ENCODE measurements at places on chromosomes 2 and 18. TPM values are rescaled to one million over a fixed set of nuclear protein-coding genes. Genes with fewer than 3 reads are reported as not detected.

IL1F10 gene
- total RNA-seq, result not detected

GRCh38 chr2:80329491-80329890, 24.9 kb upstream of the LRRTM1 start:
- peaks cover 2% of the 10 kb centered on the region for H3K27me3 ChIP-seq
- DNase-seq, result no peak
- no peak overlapping the region for H3K27ac ChIP-seq

ORC2 gene
- total RNA-seq, result 40.3 TPM

- DNase-seq, result no peak
- peaks cover 26% of the 10 kb centered on the region for H3K27me3 ChIP-seq
- H3K27ac ChIP-seq, result no peak overlapping the region
Measured at GRCh38 chr2:136510244-136510643, 255.1 kb upstream of the THSD7B start.

DNA sequence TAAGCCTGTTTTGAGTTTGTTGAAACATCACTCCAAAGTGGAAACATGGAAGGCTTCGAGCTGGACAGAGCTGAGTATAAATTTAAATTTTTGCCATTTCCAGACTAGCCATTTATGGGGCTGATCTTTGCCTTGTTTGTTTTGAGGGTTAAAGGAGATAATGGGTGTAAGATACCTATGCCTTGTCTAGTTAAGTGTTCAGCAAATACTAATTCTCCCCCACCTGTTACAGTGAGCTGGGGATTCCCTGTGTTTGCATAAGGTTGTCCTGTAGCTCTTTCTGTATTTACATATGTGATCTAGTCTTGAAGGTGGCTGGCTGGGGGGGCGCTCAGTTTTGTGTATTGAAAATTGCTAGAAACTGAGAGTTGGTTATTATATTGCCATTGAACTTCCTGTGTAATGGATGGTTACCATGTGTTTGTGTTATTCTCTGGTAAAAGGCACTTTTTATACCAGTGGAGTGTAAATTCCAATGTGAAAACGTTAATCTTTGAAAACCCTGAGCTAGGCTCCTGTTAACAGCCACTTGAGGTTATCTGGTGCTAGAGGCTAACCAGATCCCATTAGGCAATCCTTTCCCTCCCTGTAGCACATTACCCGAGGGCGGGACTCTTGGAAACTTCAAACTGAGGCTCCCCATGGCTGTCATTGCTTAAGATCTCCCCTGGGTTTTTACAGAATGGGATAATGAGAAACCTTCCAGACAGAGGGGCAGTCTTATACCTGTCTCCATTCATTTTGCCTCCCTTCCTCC, 26.7 kb downstream of the TANC1 start:
- no peak overlapping the region for H3K27ac ChIP-seq
- H3K4me3 ChIP-seq, result no peak overlapping the region
- H3K27me3 ChIP-seq, result no peaks in the 10 kb centered on the region

GRCh38 chr2:224357098-224357901, 44.6 kb downstream of the FAM124B start:
- no peaks in the 10 kb centered on the region for H3K27me3 ChIP-seq
- H3K4me3 ChIP-seq, result no peak overlapping the region
- no peaks in the 10 kb centered on the region for H3K4me1 ChIP-seq
- no peak overlapping the region for H3K27ac ChIP-seq

GCG gene
- total RNA-seq, result 0.27 TPM

- no peak for DNase-seq
- peaks cover 2% of the 10 kb centered on the region for H3K27me3 ChIP-seq
- H3K36me3 ChIP-seq, result no peaks in the 10 kb centered on the region
- H3K4me3 ChIP-seq, result no peak overlapping the region
Measured at GRCh38 chr2:160076241-160076640, 13.8 kb upstream of the PLA2R1 start.

DNA sequence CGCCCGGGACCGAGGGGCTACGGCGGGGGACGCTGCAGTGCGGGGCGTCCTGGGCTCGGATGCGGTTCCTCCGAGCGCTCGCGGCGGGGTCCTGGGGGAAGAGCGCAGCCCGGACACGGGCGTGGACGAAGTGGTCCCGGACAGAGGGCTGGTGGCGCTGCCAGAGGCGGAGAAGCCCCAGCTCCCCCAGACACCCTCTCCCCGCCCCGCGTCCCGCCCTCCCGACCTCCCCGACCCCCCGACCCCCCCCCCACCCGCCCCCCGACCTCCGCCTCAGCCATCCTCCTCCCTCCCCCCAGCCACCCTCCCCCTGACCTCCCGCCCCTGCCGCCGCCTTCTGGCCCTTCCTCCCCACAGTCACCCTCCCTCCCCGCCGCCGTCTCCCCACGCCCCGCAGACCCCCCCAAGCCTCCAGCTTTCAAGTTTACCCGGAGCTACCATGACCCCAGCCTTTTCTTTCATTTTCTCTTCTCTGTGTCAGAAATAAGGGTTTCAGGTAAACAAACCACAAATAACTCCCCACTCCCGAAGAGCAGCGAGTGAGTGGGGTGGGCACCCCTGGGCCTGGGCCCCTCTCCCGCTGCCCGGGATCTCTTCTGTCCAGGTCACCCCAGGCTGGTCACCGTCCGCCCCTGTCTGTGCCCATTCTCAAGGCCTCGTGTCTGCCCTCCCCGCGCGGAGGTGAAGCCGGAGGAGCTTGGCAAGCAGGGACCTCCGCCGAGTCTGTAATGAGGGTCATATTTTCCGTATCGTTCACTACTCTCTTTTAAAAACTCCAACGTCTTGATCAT, 5.1 kb downstream of the NFATC1 start:
- H3K4me1 ChIP-seq, result peaks cover 35% of the 10 kb centered on the region
- no peak for DNase-seq
- no peaks in the 10 kb centered on the region for H3K36me3 ChIP-seq
- peaks cover 50% of the 10 kb centered on the region for H3K27me3 ChIP-seq
- H3K27ac ChIP-seq, result no peak overlapping the region

DNA sequence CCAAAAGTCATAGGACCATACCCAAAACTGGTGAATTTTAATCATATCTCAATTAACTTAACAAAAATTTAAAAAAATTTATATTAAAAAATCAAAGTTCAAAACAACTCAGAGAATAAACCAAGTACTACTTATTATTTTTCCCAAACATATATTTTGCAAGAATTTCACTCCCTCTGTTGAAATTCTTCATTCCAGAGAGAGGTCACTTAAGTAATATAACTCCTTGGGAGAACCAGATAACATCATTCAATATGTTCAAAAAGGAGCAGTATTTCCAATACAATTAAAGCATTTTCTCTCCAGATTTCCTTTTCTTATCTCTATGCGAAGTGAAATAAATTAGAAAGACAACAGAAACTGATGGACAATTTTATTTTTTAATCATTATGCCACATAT, 165.9 kb upstream of the RND3 start:
- H3K27me3 ChIP-seq, result no peaks in the 10 kb centered on the region
- no peak overlapping the region for H3K4me3 ChIP-seq
- H3K36me3 ChIP-seq, result peaks cover 2% of the 10 kb centered on the region
- no peak overlapping the region for H3K27ac ChIP-seq
- DNase-seq, result no peak

- no peak overlapping the region for H3K27ac ChIP-seq
- H3K27me3 ChIP-seq, result peaks cover 18% of the 10 kb centered on the region
- no peaks in the 10 kb centered on the region for H3K4me1 ChIP-seq
- no peak for DNase-seq
- no peaks in the 10 kb centered on the region for H3K36me3 ChIP-seq
Measured at GRCh38 chr18:49935215-49935614, 121.9 kb upstream of the ACAA2 start.

- no peak overlapping the region for H3K27ac ChIP-seq
- peaks cover 5% of the 10 kb centered on the region for H3K4me1 ChIP-seq
- peaks cover 2% of the 10 kb centered on the region for H3K36me3 ChIP-seq
- DNase-seq, result no peak
Measured at GRCh38 chr2:215937190-215937589, 76.2 kb downstream of the MREG start.

GRCh38 chr18:28332071-28332470, 155.1 kb upstream of the CDH2 start:
- no peaks in the 10 kb centered on the region for H3K4me1 ChIP-seq
- H3K4me3 ChIP-seq, result no peak overlapping the region
- DNase-seq, result no peak
- no peak overlapping the region for H3K27ac ChIP-seq
- H3K36me3 ChIP-seq, result no peaks in the 10 kb centered on the region

DNA sequence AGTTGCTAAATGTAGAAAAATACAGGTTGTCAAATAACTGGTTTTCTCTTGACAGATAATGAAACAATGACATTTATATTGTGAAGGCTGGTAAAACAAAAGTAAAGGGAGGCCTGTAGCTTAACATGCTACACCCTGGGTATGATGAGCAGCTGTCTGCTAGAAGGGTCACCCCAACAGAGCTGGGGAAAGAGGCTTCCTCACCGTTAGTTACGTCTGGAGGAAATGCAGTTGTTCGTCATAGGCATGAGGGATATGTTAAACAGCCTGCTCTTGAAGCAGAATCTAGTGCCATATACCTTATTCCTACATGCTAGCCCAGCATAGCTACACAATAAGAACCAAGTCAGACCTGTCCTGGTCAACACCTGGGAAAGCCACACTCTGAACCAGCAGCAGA, 49.9 kb downstream of the LPIN2 start:
- no peak overlapping the region for H3K4me3 ChIP-seq
- H3K4me1 ChIP-seq, result peaks cover 29% of the 10 kb centered on the region
- H3K36me3 ChIP-seq, result peaks cover 5% of the 10 kb centered on the region
- DNase-seq, result no peak
- no peaks in the 10 kb centered on the region for H3K27me3 ChIP-seq

ANO7 gene
- 3.2 TPM for total RNA-seq

GALNT13 gene
- 7.4 TPM for total RNA-seq

GRCh38 chr2:54964271-54964670, 86.0 kb downstream of the RTN4 start:
- peaks cover 33% of the 10 kb centered on the region for H3K36me3 ChIP-seq
- peak overlapping the region; percentile 20 for H3K4me3 ChIP-seq

Measured in neural crest cell (in vitro differentiated cells).